ENCODE measurements at places on chromosomes 12 and 14.

- no peak for DNase-seq
Measured at GRCh38 chr12:51392556-51393237, 1.5 kb upstream of the GALNT6 start.

GRCh38 chr14:68487805-68488590 is 304.9 kb downstream of the ZFP36L1 start:
- DNase-seq: no peak

GRCh38 chr14:101604935-101605780 is 43.9 kb downstream of the DIO3 start:
- no peak for DNase-seq

DNA sequence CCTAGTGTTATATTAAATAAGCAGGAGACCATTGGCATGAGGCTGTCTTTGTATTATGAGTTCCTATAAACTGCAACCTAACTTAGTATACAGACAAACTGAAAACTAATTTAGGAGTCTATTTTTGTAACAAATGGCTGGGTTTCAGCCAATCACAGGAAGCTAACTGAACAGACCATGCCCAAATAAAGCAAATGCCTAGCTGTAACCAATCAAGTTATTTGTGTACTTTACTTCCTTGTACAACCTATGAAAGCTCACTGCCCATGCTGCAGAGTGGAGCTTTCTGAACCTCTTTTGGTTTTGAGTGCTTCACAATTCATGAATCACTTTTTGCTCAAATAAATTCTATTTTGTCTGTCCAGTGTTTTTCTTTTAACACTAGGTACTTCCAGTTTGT is 41.6 kb downstream of the GUCY2C start:
- no peak for DNase-seq

DNA sequence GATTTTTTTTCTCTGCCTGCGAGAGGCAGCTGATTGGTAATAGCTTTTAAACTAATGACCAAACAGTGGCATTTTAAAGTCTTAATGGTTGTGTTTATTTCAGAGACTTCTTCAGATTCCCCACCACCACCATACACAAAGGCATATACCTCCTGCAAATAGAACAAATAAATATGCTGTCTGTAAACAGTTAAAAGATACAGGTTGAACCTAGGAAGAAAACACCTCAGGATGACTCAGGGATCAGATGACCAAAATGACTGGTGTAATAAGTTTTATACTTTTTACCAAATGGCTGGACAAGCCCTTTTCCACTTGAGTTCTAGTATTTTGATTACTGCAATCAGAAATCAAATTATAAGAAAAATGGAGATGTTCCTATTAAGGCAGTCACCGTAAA is 364.1 kb downstream of the PAWR start:
- no peak for DNase-seq

GRCh38 chr12:57852620-57853500 is 6.3 kb upstream of the CTDSP2 start:
- no peak for DNase-seq

All from hypothalamus (tissue), 51 donors.